Central memory CD8-positive, alpha-beta T cell (primary cell): ENCODE measurements at places on chromosomes 1 and 21.
A peak's percentile ranks its signal among the peaks of the same experiment; 100 is the strongest.

- DNase-seq: no peak
Observed at GRCh38 chr1:216866714-216867113, 143.5 kb upstream of the ESRRG start.

GRCh38 chr1:201104141-201104540 is 8.1 kb downstream of the CACNA1S start:
- no peak for DNase-seq

- DNase-seq: no peak
Observed at GRCh38 chr1:168903237-168903830, 174.3 kb upstream of the DPT start.

GRCh38 chr1:29390491-29391361 is 154.4 kb downstream of the PTPRU start:
- no peak for DNase-seq

GRCh38 chr1:207966521-207966920 is 55.6 kb upstream of the CD34 start:
- no peak for DNase-seq

DNA sequence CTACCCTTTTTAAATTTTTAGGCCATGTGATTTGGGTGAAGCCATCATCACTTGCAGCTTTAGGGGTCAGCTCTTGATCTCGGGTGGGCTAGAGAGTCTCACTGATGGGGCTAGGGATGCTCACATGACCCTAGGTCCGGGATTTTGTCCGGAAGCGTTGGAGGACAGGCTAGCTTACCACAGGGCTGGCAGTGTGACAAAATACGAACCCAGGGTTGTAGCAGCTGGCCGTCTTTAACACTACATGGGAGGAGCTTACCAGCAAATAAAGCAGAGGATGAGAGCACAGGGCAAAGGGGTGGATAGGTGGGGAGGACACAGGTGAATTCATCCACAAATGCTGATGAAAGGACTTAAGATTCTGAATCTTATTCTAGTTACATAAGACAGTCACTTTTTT is 21.9 kb downstream of the GPR161 start:
- no peak for DNase-seq

- DNase-seq: no peak
Observed at GRCh38 chr21:29390778-29391177, 92.1 kb downstream of the BACH1 start.

- no peak for DNase-seq
Observed at GRCh38 chr1:244221991-244222390, 170.9 kb downstream of the ZBTB18 start.

DNA sequence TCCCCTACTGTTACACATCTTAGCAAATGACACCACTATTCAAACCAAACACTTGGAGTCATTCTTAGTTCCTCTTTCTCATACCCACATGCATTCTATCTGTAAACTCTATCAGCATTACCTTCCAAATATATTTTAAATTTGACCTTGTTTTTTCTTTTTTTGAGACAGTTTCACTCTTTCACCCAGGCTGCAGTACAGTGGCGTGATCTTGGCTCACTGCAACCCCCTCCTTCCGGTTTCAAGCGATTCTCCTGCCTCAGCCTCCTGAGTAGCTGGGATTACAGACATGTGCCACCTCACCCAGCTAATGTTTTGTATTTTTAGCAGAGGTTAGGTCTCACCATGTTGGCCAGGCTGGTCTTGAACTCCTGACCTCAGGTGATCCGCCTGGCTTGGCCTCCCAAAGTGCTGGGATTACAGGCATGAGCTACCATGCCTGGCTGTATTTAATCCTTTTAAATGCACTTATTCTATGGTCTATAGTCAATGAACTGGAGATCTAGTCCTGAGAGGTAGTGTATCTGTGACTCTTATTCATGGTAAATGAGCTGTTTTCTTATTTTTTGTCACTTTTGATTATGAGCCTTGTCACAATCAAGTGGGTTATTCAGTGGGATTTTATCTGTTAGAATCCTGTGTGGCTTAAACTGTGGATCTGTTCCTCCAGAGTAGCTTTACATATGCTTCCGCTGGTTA is 73.1 kb downstream of the GATAD2B start:
- no peak for DNase-seq

- no peak for DNase-seq
Observed at GRCh38 chr1:67005068-67005467, 48.9 kb downstream of the SLC35D1 start.

- no peak for DNase-seq
Observed at GRCh38 chr1:224087286-224087794, 26.6 kb upstream of the FBXO28 start.

DNA sequence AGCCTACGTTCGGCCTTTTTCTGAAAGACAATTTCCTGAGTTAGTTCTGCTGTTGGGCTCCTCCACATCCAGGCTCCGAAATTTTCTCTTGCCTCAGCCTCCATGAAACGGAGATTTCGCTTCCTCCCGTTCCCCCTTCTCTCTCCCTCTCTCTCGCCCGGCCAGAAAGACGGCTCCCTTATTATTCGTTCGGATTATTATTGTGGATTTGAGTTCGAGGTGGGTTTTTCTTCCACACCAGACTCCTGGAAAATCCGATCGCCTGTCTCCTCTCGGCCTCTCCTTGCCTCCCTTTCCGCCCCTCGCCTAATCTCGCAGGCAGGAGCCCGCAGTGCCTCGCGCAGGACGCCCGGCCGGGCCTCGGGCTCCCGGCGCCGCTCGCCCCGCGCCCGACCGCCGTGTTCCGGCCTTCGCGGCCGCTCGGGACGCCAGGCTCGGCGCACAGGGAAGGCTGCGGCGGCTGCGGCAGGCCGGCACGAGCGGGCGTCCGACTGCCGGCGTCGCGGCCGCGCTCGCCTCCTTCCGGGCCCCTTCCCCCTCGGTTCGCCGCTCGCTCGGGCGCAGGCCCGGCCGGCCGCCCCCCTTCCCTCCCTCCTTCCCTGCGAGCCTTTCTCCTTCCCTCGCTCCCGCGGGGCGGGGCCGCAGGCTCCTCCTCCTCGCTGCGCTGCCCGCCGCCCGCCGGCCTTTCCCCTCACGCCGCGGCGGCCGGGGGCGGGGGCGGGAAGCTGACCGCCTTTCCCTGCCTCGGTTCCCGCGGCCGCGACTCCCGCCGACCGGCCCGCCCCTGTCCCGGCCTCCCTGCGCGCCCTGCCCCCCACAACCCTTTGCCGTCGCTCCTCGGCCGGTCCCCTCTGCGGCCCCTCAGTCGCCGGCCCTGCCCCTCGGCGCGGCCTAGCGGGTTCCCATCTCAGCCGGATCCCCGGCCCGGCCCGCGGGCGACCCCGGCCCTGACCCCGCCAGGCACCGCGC is at the start of gene ARHGEF11:
Gene ARHGEF11, minus strand, starts transcription at position 493 of the 969 bp plus-strand sequence. CDS start 1,412 bp downstream, outside the sequence.
- no peak for DNase-seq

- DNase-seq: no peak
Observed at GRCh38 chr1:27544834-27545233, 54.9 kb upstream of the WASF2 start.

DNA sequence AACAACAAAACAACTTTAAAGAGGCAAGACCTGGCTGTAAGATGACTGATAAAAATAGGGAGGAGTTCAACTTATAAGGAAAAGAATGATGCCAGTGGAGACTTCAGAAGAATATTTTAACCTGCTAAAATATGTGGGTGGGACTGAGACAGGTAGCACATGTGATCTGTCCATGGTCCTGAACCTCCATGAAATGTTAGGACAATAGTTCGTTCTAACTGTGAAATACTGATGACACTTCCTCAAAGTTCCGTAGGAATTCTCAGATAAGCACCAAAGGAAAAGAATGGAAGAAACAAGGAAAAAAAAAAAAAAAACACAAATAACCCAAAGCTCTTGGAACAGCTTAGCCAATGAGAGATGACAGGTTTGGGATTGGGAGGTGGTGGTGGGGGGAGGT is 44.7 kb downstream of the CDC42BPA start:
- no peak for DNase-seq

DNA sequence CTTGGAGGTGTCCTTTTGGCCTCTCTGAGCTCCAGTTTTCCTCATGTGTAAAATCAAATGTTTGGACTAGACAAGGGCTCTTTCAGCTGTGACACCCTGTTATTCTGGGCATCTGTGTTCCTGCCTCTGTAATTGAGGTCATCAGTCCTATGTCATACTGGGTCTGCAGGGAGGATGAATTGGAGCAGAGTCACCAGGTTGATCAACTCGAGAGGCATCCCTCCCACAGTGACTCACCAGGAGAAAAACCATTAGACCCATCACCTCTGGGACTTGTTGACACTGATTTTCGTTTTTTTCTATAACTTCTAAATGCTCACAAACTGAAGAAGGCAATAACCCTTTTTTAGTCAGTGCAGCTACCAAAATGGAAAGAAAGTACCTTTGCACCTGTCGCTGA is 82.2 kb downstream of the ST6GALNAC5 start:
- no peak for DNase-seq

DNA sequence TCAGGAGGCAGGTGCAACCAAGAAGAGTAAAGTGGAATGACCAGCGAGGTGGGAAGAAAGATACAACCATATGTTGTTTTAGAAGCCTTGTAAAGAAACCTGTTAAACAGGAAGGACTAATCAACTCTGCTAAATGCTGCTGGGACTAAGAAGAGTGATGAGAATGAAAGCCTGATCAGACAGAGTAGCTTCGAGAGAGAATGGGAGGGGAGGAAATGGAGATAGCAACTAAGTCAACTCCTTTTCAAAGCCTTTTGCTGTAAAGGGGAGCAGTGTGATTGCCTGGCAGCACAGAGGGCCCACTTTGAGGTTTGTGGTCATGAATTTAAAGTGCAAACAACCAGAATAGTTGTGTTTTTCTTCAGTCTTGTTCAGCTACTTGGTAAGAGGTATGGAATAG is 31.4 kb downstream of the SLC30A7 start:
- DNase-seq: peak; percentile 35

GRCh38 chr1:94836891-94837290 is 16.7 kb downstream of the SLC44A3 start:
- no peak for DNase-seq

GRCh38 chr1:230385930-230386329 is 40.2 kb downstream of the PGBD5 start:
- no peak for DNase-seq

DNA sequence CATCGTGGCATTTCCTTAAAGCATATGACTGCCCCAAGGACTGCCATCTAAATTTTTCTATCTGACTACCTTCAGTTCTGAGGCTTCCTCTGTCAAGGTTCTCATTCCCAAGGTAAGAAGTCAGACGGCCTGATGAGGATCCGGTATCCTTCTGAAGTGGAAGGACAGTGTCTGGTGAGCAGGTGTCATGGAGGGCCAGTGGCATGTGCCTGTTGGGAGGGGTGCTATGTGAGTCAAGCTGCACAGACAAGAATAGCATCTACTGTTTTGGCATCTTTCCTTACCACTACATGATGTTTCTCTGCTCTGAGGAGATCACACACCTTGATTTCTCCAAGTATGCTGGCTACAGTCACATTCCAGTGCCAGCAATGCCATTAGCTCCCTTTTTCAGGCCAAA is 99.6 kb upstream of the RGS1 start:
- DNase-seq: no peak

DNA sequence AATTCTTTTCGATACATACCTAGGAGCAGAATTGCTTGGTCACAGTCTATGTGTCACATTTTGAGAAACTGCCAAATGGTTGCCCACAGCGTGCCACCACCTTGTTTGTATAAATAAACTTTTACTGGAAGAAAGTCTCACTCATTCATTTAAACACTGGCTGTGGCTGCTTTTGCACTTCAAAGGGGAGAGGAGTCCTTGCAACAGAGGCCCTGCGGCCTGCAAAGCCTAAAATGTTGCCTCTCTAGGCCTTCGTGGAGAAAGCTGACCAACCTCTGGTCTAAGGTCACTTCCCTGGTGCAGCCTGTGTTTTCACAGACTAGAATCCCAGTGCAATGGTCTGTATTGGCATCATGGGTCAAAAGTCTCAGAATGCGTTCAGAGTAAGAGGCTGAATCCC is 8.3 kb downstream of the RIPK4 start:
- DNase-seq: no peak

GRCh38 chr21:41032541-41032940 is 135.4 kb upstream of the BACE2 start:
- no peak for DNase-seq

GRCh38 chr1:12040457-12041051 is 21.3 kb downstream of the MIIP start:
- DNase-seq: no peak

DNA sequence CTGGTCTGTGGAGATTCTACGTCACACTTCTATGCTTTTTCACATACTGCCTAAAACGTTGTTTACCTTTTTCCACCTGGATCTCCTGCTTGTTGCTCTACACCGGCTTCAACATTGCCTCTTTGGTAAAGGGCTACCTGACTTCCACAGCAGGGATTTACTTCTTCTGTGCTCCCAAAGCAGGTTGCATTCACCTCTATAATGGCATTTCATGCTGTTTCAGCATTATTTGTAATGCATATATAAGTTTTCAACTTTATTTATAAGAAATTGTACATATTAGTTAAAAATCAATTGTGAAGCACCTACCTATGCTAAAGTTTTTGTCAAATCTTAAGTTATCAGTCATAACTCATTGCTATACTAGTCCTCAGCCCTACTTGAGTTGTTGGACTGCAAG is 55.4 kb downstream of the DDAH1 start:
- no peak for DNase-seq

- DNase-seq: no peak
Observed at GRCh38 chr1:184813528-184814089, 59.0 kb upstream of the EDEM3 start.

DNA sequence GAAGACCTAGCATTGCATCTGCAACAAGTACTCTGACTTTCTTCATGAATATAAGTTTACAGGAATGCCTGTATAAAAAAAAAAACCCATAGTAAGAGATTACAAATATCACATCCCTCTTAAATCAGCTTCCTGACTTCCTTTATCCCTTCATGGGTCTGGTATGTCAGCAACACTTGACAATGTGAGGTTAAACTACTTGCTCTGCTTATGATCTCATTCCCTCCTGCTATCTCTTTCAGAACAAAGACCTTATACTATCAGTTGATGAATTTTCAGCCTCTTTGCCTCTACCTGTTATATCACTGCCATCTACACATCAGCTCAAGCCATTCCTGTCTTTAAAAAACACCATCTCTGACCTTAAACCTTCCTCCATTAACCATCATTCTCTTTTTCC is 130.9 kb upstream of the SAMSN1 start:
- DNase-seq: no peak

- no peak for DNase-seq
Observed at GRCh38 chr1:12616709-12617373, 1.2 kb downstream of the DHRS3 start.
